ENCODE measurements at places on chromosomes 7 and 10.

DNA sequence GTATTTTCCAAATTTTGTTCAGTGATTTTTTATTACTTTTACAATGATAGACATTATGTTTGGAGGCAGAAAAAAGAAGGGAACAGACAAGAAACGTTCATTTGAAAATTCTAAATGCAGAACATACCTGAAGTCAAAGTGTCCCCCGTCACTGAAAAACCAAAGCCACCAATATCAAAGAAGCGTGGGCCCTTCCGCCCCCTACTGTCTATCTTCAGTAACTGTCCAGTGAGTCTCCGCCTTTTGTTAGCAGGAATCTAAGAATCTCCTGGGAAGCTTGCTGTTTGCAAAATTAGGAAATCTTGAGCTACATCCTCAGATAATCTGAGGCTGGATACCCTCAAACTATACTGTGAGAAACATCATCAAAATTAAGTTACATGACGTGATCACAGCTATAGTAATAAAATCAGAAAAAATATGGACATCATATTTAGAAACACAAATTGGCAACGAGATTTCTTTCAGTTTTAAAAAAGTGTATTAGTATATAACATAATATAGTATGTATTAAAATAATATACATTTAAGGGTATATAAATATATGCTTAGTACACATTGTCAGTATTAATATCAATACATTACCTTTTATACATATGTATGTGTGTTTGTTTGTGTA lies 169.3 kb upstream of the AKR1E2 start:
- peak; percentile 64 for DNase-seq

DNA sequence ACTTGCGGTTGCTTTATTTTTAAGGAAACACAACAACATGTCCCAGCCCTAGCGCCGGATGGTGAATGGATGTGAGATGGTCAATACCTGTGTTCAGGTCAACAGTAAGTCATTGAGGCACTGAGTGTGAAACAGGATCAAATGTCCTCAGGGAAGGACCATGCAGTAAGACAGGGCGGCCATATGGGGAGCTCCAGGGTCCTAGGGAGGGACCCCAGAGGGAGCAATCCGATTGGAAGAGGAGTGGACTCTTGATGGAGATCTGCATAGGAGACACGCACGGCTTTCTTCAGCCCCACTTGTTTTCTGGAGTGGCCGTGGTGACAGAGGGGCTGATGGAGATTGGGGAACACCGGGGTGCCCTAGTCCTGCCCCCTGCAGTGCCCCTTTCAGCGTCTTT lies 423.8 kb upstream of the MKI67 start:
- no peak for DNase-seq

GRCh38 chr7:51067757-51068156 lies 248.9 kb downstream of the COBL start:
- DNase-seq = peak; percentile 73

- DNase-seq = no peak
Observed at GRCh38 chr7:101686030-101686429, 56.9 kb upstream of the MYL10 start.

DNA sequence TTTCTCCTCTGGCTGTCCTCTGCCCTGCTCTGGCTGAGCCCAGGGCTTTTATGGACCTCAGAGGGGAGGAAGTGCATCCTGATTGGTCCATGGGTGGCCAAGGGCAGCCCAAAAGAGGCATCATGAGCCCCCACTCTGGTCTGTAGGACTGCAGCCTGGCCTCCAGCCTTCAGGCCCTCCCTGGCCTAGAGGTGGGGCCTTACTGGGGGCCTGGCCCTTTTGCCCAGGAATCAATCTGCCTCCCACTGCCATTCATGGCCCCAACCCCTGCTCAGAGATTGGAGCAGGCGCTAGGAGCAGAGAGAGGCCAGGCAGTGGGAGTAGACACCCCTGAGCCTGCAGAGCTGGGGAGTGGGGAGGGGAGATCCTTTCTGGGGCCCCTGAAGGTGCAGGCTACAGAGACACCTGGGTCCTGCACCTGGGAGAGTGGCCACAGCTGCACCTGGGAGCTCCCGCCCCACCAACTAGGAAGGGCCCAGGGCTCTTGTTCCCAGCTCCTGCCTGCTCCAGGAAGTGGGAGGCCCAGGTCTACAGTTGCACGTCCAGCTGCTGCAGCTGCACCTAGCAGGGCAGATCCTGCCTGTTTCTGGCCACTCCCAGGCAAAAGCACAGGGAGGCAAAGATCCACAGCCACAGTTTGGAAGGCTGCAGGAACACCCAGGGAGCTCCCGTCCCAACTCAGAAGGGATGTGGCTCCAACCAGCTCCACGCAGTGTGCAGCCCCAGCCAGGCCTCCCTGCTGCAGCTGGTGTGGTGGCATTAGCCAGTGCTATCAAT lies 6.4 kb upstream of the DYNC2I1 start:
- DNase-seq = no peak

GRCh38 chr7:68699090-68699711 lies 899.1 kb upstream of the AUTS2 start:
- peak; percentile 44 for DNase-seq

GRCh38 chr10:112835217-112835715 lies 114.8 kb upstream of the TCF7L2 start:
- DNase-seq = no peak

GRCh38 chr7:25952261-25953057 lies 199.5 kb upstream of the NFE2L3 start:
- no peak for DNase-seq

- no peak for DNase-seq
Observed at GRCh38 chr10:20835335-20835734, 61.8 kb downstream of the NEBL start.

- no peak for DNase-seq
Observed at GRCh38 chr10:130369645-130370381, 233.6 kb downstream of the GLRX3 start.

GRCh38 chr7:119572132-119572531 lies 700.8 kb upstream of the KCND2 start:
- DNase-seq = no peak

GRCh38 chr7:69186974-69187373 lies 411.3 kb upstream of the AUTS2 start:
- DNase-seq = no peak

DNA sequence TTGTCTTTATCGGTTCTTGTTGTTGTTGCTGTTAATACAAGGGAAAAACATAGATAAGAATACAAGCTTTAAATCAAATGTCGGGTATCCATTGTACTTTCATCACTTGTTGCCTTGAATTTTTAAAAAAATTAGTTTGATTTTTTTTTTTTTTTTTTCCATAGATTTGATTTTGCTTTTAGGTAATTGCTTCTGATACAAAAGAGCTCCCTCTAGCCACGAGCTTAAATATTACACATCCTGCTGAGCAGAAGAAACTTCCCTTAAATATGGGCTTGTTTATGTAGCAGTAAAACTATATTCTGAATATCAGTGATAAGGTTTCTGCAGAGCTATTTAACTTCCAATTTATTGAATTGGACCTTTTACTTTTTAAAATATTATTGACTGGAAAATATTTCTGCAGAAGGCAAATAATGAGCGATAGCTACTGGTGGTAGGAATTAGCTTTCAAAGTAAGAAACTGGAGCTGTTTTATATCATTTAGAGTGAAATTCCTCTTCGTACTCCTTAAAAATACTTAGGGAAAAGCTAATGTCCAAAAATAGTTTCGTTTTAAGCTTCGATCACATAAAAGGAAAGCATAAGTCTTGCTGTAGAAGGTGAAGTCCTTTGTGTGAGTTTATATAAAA lies 216.9 kb downstream of the POLR1F start:
- DNase-seq = peak; percentile 75

DNA sequence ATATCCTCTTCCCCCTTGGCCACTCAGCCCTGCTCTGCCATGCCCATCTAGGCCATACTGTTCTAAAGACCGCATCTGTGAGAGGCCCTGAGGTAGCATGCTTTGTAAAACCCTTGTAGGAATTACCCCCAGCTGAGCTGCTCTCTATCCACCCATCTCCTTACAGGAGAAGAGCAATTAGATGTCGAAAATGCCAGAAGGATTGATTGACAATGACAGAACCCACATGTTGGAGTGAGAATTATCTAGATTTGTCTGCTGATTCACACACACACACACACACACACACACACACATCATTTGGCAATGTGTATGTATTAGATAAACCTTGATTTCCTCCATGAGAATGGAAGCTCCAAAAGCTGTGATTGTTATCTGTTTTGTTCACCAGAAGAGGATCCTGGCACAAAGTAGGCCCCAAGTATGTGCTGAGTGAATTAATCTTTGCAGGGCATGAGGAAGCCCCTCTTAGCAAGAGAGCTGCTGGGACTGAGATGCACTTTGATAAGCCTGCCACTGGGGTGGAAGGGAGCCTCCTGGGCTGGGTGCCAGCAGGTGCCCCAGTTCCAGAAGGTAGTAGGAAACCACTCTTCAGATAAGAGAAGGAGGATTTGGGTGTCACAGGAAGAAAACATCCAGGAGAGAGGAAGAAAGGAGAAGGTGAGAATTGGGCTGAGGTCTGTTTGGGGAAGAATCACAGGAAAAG lies 187.5 kb upstream of the ADO start:
- DNase-seq = no peak
